CD4-positive, alpha-beta T cell treated with Interleukin-15 for 4 hours (primary cell): ENCODE measurements at places on chromosomes 13 and 19.

GRCh38 chr13:33953203-33953602 is 135.3 kb downstream of the RFC3 start:
- no peak for DNase-seq

DNA sequence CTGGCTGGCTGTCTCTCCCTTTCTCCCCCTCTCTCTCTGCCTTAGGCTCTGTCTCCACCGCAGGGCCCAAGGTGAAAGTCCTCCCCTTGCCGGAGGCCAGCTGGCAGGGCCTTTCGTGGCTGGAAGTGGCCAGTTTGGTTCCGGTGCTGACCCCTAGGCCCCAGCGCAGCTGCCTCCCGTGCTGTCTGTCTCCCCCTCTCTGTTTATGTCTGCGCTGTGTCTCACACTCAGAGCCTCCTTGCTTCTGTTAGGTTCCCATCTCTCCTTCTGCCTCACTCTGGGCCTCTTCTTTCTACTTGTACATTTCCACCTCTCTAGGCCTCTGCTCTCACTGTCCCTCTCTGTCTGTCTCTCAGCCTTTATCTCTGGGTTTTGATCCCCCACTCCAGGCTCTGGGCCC is 13.1 kb downstream of the CCDC97 start:
- no peak for DNase-seq

DNA sequence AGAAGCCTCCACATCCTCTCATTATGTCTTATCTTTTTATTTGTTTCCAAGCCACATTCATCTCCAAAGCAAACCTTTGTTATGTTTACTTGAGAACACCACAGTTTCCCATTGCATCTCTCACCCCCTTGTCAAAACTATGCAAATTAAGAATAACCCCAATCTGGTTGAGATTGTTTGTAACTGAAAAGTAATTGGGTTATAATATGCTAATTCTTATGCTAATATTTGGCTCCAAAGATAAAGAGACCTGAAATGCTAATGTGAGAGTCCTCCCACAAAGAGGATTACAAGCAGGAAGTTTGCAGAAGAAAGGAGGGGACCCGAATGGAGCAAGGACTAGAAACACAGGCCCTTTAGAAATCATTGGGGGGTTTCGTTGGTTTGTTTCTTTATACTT is 92.9 kb upstream of the UBL3 start:
- DNase-seq = no peak

DNA sequence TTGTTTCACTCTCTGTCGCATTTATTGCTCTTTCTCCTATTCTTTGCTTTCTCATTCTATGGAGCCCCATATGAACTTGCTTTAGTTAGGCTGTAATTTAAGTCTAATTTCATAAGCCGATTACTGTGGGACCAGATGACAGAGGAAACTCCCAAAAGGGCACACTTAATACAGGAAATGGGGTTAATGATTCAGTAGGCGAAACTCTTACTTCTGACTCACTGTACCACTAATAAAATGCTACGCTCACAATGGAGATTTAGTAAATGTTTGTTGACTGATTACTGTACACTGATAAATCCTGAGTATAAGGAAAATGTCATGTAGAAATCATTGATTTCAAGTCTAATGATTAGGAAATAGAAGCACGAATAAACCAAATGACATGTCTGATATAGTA is 276.4 kb downstream of the KLF5 start:
- DNase-seq = no peak

DNA sequence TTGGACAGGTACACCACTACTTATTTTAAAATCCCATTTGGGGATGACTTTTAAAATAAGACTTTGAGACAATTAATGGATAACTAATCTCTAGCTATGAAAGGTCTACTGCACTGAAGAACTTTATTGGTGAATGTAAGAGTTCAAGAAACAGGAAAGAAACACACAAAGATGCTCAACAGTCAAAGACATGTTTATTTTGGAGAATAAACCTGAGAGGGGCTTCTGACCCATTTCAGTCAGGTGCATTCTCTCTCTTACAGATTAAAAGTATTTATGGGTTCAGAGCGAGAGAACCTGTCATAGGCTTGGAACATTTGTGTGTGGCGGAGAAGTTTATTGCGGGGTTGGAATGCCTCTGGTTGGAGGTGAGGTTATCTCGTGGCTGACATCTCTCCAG is 94.3 kb upstream of the USP29 start:
- DNase-seq = no peak

DNA sequence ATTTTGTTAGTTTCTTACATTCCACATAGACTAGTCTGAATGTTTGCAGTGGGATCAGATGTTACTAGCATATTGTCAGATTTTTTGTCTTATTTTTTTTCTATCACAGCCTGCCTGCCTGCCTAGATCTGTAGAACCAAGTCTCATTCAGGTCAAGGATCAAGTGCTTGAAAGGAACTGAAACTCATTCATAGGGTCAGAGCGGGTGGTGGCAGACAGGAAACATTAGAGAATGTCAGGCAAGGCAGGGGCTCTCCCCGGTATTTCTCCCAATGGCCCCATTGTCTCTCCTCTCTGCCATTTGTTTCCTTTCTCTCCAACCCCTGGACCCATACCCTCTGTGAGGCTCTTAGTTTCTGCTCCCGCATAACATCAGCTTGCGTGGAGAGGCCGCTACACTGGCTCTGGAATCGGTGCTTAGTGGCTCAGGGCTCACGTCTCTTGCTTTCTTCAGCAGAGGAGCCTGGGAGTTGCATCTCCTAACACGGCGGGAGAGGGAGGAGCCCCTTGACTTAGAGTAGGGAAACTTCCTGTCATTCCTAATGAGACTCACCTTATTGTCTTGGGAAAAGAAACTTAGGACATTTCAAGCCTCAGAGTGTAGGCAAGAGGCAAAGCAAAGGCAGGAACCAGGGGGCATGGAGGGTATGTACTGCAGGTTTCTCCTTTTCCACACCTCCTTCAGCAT is 35.6 kb upstream of the SPATA13 start:
- DNase-seq = no peak

DNA sequence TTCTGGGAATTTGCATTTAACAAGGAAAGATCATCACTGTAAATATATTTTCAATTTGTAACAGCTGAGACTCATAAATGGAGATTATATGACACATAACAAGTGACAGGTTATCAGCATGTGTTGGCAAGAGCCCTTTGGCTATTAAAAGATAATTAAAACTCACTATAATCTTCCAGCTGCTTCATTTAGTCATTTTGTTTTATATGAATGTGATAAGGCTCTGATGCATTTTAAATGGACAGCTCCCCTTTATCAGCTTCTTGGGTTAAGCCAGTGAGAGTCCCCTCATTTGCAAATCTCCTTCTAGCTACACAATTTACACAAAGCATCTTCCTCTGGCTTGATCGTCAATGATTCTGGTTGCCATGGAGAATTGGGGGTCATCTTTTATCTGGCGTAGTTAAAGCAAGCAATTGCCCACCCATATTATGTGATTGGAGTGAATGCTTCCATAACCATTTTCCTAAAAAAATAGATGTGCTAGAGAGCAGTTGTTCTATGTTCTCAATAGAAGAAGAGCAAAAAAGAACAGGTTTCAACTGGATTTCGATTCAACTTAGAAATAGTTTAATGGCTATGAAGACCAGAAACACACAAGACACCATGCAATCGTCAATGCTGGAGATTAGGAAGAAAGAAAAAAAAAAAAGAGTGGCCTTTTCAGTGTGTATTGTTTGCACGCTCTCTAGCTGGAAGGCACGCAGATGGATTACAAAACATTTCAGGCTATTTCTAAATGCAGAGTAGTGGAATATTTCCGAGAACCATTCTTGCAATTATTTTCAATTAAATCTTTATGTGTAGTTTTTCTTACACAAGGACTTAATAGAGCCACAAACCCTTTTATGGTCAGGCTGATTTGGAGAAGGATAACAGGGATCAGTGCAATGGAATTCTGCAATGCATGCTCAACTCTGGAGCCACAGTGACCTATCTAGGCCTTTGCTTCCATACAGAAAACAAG is 27.4 kb downstream of the STARD13 start:
- no peak for DNase-seq
